Neural crest cell (in vitro differentiated cells): ENCODE measurements at places on chromosomes 4 and X. TPM values are rescaled to one million over a fixed set of nuclear protein-coding genes. Genes with fewer than 3 reads are reported as not detected.

The KCNE5 gene
- 1.9 TPM in 2 replicates for total RNA-seq

The SMIM31 gene
- not detected in 2 replicates for total RNA-seq

The ANXA3 gene
- total RNA-seq: 0.39 TPM in 1 of 2 replicates, not detected in the other

The HERC3 gene
- total RNA-seq: 5.1 and 6.5 TPM in 2 replicates

The STS gene
- 6.3 and 6.9 TPM in 2 replicates for total RNA-seq

The FATE1 gene
- not detected in 2 replicates for total RNA-seq

The SLC10A4 gene
- total RNA-seq: 2.0 and 2.2 TPM in 2 replicates

DNA sequence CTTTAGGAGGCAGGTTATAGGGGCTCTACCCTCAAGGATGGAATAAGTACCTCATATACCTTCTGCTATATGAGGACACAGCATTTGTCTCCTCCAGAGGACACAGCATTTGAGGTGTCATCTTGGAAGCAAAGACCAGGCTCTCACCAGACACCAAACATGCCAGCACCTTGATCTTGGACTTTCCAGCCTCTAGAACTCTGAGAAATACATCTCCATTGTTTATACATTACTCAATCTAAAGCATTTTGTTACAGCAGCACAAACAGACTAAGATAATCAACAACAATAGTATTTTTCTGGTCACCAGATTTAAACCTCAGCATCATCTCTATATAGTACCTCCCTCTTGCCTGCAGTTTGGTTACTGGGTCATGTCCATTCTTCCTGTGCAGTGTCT, 237.5 kb upstream of the KLF3 start:
- no peak for DNase-seq

- DNase-seq: no peak
Observed at GRCh38 chr4:102642631-102643298, 118.0 kb downstream of the MANBA start.

GRCh38 chr4:119034276-119035008, 101.2 kb upstream of the MYOZ2 start:
- no peak for DNase-seq

- no peak for DNase-seq
Observed at GRCh38 chrX:131942034-131942433, 81.1 kb upstream of the STK26 start.

- DNase-seq: no peak
Observed at GRCh38 chr4:160136021-160136420, 1033.1 kb downstream of the RAPGEF2 start.

DNA sequence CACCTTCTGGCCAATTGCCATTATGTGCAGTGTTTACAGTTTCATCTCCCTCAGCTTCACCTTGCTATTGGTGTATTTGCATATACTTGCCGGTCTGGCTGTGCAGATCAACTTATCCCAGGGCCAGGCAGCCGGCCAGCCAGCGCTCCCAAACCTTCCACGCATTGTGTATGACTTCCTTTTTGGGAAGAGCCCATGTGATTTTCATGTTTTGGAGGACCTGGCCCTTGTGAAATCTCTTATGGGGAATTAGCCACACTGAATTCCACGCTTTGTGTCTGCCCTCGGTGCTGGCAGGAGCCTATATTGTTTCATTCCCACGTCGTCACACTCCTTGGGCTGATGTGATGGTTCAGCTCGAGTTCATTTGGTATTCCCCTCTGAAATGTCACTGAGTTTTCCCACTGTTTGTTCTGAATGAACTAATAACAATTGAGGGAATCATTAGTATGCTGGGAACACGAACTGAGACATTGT, 6.0 kb upstream of the PDLIM3 start:
- DNase-seq: no peak

DNA sequence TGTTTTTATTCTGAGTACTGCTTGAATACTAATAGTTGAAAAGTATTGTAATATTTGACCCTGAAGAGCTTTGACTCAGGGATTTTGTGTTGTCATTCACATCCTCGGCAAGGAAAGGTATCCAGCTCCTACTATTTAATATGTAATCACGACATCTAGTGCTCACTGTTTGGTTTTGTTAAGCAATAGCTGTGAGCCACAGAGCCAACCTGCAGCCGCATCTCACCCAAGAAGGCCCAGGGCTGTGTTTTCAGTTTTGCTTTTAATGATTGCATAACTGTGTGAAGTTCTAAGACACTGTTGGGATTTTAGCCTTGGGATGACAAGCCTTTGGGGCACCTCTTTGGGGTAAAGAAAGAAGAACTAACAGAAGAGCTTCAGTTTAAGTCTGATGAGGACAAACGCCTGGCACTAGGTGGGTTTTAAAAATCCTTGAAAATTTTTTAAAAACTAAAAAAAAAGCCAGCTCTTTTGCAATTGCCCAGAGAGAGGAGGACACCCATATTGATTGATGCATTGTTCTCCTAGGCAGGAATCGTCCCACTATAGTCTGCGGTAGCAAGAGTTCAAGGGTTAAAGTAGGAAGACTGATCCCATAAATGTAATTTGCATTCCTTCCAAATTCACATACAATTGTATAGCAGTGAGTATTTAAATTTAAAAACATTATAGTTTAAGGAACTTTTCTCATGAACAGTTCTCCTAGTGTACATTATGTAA, 157.8 kb downstream of the RELL1 start:
- no peak for DNase-seq

GRCh38 chr4:123409334-123409733, 12.7 kb downstream of the SPRY1 start:
- DNase-seq: no peak
